Natural killer cell treated with Interleukin-12 subunit alpha and Interleukin-12 subunit beta and Interleukin-15 and Interleukin-18, amount 100 ng/mL, for 72 hours (primary cell): ENCODE measurements at places on chromosomes 5 and 9.

- DNase-seq: no peak
These were observed 2.0 kb downstream of the RHOBTB3 start for GRCh38 chr5:95733107-95733665.

DNA sequence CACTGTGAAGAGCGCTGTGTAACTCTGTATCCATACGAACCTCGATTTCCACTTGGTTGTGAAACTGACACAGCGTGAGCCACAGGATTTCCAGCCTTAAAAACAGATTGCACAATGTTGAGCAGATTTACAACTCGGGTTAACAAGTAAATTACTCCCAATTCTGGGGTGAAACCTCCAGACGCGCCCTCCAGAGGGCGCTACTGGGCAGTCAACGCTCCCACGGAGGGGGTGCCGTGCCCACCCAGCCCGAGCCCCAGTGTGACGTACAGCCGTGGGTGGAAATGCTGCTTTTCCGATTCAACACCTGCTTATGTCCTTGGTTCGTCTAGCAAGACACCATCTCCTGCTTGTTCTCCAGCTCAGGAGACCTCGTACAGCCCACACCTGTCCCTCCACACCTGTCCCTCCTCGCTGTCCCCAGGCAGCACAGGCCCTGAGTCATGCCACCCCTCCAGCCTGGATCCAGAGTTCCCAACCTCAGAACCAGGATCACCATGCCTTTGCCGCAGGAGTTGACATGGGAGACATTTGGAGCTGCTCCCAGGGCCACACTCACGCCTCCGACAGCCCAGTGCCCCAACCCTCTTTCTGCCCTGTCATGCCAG is 34.4 kb upstream of the SLC6A3 start:
- DNase-seq: peak; percentile 61

DNA sequence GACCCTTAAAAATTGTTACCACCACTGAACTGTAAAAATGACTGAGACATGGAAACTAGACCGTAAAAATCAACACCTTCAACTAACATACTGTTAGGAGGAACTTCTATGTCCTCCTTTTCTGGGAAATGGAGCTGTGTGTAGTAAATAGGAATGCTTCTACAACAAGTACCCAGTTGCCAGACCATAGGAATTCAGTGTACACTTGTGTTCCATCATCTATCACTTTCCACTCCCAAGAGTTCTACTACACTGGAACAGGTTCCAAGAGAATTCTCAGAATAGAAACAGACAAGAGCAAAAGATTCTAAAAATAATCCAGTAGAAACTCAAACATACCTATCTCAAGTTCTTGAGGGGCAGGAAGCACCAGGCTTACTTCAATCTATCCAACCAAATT is 23.6 kb downstream of the UBAP2 start:
- DNase-seq: no peak

- peak; percentile 81 for DNase-seq
These were observed 24.0 kb downstream of the ADAMTSL2 start for GRCh38 chr9:133558191-133559126.

- DNase-seq: no peak
These were observed 289.7 kb upstream of the IRX4 start for GRCh38 chr5:2172471-2172870.

- no peak for DNase-seq
These were observed 837.0 kb downstream of the DNAH5 start for GRCh38 chr5:13107537-13107936.

DNA sequence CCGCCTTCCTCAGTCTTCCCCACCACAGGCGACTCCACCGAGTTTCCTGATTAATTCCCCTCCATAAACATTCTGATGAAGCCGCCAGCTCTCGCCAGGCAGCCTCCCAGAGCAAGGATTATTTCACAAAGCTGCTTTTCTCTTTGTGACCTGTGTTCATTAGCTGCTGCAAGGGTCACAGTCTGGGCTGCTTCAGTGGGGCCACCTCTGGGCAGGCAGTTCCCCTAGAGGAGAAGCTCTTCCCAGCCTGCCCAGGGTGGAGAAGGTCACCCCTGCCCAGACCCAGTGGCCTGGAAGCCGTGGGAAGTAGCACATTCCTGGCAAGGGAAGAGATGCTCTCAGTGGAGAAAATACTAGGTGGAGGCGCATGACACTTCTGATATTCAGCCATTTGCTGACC is 58.4 kb upstream of the RAPGEF1 start:
- DNase-seq: no peak

GRCh38 chr9:113616621-113617496 is 153.3 kb downstream of the RGS3 start:
- DNase-seq: no peak

- DNase-seq: no peak
These were observed 9.3 kb downstream of the NINJ1 start for GRCh38 chr9:93124793-93125192.

DNA sequence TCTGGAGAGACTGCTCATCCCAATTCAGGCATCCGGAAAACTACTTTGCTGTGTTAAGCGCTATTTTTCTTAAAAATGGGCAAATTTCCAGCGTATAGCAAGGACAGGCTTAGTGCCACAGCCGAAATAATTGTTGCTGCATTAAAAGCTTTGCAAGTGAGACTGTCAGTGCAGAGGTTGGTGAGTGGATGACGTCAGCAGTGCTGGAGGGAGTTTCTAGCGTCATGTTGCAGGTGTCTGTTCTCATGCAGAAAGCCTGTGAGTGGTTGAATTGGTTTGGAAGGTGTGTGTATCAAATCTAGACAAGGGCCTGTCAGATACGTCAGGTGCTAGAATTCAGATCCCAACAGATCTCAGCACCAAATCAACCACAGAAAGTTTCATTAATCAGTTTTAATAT is 204.4 kb downstream of the TRIO start:
- DNase-seq: no peak

- DNase-seq: no peak
These were observed 376.4 kb downstream of the ARRDC3 start for GRCh38 chr5:91006713-91007112.

GRCh38 chr9:16625811-16626210 is 244.7 kb downstream of the BNC2 start:
- DNase-seq: no peak

- no peak for DNase-seq
These were observed 5.2 kb downstream of the MEF2C start for GRCh38 chr5:88877826-88878225.

DNA sequence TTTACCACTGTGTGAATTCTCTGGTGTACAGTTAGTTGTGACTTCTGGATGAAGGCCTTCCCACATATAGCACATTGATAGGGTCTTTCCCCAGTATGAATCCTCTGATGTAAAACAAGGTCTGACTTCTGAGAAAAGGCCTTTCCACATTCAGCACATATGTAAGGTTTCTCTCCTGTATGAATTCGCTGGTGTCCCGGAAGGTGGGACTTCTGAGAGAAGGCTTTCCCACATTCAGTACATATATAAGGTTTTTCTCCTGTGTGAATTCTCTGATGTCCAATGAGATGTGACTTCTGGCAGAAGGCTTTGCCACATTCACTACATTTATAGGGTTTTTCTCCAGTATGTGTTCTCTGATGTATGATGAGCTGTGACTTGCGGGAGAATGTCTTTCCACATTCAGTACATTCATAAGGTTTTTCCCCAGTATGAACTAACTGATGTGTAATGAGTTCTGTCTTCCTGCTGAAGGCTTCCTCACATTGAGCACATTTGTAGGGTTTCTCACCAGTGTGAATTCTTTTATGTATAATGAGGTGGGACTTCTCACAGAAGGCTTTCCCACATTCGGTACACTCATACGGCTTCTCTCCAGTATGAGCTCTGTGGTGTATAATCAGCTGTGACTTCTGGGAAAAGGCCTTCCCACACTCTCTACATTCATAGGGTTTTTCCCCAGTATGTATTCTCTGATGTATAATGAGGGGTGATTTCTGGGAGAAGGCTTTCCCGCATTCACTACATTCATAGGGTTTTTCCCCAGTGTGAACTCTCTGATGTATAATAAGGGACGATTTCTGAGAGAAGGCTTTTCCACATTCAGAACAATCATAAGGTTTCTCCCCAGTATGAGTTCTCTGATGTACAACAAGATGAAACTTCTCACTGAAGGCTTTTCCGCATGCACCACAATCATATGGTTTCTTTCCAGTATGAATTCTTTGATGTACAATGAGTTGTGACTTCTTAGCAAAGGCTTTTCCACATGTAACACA is 9.1 kb downstream of the ZNF300 start:
- DNase-seq: no peak

GRCh38 chr5:18379189-18379588 is 744.9 kb downstream of the TAF11L14 start:
- DNase-seq: no peak
